ENCODE measurements at places on chromosomes 2 and 18.

DNA sequence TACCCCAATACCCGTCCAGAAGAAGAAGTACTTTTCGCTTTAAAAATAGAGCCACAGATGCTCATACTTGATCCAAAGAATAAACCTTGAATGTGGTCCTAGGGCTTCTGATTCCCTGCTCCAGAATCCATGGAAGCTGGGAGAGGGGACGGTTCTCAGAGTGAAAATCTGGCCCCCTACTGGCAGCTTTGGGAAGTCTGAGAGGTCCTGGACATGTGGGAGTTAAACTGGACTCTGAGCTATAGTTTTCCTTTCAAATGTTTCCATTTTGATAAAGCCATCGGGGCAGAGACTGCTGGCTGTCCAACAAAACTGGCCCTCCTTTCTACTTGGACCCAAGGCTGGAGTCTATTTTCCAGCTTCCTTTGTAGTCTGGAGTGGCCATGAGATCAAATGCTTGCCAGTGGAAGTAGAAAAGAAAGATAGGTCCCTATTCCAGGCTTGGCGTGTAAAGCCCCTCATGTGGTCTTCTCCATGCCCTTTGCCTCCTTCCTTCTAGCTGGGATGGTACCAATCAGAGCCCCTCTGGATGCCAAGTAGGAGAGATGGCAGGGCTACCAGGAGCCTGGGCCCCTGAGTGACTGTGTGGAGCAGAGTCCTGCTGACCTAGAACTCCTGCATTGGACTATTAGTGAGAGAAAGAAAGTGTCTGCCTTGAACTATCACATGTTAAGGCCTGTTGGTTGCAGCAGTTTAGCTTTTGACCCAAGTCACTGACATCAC is 37.7 kb upstream of the TBC1D8 start:
- DNase-seq = no peak

DNA sequence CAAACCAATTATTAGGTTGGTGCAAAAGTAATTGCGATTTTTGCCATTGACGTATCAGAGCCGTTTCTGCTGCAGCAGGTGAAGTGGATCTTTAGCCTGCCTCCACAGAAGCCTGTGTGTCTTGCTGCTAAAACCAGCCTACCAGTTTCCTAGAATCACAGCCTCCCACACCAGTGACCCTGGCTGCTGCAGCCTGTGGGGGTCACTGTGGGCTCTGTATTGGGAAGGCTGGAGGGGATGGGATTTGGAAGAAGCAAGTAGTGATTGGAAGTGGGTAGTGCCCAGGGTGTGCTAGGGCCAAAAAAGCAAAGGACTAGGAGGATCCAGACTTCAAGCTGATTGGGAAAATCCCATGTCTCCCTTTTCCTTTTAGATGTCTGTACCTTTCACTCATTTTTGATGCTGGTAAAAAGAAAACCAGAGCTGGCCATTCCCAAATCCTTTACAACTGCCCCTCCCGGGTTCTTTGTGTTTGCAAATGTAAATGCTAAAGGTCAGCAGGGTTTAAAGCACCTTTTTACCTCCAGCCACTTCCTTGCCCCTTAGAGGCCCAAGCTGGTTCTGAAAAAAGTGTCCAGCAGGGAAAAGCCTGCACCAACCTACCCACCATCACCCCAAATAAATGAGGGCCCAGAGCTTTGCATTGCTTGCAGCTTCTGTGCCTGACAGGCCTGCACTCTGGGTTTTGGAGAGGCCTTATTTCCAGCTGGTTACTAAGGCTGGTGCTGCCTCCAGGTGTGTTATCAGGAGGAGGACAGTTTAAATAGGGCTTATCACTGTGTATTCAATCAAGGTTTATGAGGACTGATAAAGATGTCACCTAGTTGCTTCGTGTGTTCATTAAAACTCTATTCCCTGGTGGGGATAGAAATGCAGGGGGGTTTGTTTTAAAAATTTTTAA is 172.0 kb downstream of the MIB1 start:
- no peak for DNase-seq

GRCh38 chr2:225074919-225075681 is 32.8 kb upstream of the DOCK10 start:
- DNase-seq = no peak

DNA sequence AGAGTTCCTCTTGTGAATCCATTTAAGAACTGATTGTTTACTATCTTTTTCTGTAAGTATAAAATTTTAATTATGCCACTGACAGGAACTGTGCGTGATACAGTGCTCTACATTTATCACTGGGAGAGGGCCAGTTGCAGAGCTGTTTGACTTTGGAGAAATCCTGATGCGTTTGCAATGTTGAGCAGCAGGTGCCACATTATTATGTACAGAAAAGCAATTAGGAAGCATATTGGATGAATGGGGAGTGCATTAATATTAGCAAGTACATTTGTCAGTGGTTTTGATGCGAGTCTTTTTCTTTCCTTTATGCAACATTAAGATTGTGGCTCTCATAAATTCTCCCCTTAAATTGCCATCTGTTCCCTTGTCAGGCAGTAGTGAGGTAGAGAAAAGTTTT is 302.3 kb upstream of the FANCL start:
- no peak for DNase-seq

DNA sequence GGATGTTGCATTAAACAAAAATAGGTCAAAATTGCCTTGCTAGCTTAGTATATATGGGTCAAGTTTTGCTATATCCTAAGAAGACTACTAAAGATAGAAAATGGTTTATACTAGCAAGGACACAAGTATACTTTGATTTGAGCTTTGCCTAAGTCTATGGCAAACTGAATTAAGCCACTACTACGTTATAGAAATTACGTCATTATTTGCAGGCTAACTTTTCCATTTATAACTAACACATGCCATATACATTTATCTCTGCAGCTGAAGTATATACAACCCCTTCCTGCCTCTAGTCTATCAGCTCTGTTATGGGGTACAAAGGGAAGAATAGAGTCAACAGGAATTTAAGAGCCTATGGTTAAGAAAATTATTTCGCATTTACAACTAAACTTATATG is 16.2 kb downstream of the YWHAQ start:
- no peak for DNase-seq

GRCh38 chr18:38038242-38038641 is 472.6 kb upstream of the CELF4 start:
- no peak for DNase-seq

DNA sequence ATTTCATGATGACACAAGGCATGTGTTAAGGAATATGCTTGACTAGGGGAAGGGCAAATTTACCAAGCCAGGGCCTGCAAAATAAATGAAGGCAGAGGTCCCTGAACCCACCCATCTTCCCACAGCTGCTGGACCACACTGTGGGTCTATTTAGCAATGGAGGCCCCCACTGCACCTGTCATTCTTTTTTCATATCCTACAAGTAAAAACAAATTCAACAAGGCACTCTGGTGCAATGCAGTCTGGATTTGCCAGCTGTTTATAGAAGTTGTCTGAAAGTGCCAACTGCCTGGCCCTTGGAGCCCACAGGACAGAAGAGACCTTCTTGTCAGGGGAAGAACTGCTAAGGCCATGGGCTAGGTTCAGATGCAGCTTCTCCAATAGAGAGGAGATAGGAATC is 112.8 kb upstream of the ATL2 start:
- DNase-seq = no peak

DNA sequence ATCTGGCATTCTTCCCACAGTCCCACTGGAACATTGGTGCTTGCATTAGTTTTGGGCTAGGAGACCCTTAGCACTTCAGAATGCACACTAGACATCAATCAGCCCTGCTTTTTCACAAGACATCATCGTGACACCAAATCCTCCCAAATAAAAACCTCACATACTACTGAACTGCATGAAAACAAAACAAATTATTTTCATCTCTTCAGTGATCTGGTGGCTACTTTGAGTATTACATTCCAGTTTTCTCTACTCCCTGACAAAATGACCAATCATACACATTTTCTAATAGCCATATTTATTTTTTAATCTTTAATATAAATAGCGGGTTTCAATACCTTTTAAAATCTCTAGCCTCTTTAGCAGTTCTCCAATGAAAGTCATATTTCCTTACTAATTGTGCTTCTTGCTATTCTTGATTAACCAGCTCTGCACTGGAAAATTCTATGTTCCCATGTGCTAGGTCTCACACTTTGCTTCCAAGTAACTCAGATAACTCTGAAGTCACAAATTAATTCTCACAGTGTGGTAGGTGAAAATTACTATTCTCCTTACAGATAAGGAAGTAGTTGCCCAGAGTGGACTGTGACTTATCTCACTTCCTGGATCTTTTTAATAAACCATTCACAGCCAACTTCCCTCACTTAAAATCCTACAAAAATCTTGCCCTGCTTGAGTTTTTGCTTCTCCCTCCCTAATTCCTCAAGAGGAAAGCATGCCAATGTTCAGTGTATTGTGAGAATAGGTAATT is 82.5 kb upstream of the EPB41L3 start:
- no peak for DNase-seq

- no peak for DNase-seq
These were observed 119.9 kb upstream of the HS6ST1 start for GRCh38 chr2:128438586-128438985.

GRCh38 chr2:151649966-151650365 is 84.3 kb downstream of the NEB start:
- DNase-seq = no peak

DNA sequence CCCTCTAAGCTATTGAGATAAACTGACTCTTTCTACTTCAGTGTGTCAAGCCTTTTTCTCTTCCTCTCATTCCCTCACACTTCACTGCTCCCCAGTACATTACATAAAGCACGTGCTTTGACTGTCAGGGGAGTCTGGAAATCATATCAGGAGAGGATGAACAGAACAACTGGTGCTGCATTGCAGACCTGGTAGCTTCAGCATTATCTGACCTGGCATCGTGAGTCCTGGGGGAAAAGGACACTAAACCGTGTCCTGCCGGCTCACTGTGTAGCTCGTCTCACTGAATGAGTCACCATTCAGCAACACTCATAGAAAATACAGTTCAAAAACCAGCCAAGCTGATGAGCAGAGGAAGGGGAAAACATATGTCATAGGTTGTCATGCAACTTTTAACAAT is 108.5 kb upstream of the UNC80 start:
- DNase-seq = no peak

DNA sequence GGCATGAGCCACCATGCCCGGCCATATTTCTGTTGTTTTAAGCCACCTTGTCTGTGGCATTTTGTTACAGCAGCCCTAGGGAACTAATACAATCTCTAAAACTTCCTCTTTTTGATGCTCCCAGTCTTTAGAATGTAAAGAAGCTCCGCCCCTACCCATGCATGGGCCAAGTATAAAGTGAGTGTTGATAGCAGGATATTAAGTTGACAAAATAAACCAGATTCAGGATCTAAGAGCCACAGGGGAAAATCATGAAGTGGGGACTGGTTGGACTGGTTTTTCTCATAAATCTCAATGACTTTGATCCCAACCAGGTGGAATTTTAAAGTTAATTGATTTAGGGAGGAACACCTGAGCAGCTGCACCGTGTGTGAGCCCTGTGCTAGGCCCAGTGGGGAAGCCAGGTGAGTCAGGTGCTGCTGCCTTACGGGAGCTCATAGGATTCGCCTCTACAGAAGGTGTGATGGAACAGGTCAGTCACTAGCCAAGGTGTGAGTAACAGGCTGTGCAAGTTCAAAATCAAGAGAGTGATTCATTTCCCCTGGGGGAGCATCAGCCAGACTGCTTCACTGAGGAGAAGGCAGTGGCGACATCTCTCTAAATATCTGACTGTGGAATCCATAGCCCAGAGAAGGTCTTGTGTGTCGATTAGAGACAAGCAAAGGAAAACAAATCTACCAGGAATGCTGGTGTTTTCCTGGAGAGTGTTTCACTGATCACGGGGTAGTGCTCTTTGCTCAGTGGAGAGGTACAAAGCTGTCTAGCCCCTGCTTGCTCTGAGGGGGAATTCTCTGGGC is 63.0 kb upstream of the MSH2 start:
- no peak for DNase-seq

DNA sequence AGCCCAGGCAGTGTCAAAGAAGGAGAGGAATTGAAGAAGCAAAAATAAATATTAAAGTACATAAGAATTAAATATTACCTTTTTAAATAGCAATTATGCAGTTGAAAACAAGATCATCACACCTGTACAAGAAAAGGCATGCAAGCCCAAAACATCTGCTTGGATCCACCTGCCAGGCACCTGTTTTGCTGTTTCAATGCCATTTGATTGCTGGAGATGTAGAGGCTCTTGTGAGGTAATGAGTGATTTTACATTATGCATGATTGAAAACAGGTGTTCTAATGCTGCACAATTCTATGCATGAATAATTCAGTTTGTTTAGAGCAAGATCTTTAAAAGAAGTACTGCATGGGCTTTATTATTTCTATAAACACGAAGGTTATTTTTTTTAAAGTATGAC is 700.6 kb upstream of the ZEB2 start:
- DNase-seq = peak; percentile 51
